ENCODE measurements at places on chromosomes 16 and 17.

GRCh38 chr16:31052114-31052513 is 18.8 kb downstream of the STX4 start:
- DNase-seq, result no peak

DNA sequence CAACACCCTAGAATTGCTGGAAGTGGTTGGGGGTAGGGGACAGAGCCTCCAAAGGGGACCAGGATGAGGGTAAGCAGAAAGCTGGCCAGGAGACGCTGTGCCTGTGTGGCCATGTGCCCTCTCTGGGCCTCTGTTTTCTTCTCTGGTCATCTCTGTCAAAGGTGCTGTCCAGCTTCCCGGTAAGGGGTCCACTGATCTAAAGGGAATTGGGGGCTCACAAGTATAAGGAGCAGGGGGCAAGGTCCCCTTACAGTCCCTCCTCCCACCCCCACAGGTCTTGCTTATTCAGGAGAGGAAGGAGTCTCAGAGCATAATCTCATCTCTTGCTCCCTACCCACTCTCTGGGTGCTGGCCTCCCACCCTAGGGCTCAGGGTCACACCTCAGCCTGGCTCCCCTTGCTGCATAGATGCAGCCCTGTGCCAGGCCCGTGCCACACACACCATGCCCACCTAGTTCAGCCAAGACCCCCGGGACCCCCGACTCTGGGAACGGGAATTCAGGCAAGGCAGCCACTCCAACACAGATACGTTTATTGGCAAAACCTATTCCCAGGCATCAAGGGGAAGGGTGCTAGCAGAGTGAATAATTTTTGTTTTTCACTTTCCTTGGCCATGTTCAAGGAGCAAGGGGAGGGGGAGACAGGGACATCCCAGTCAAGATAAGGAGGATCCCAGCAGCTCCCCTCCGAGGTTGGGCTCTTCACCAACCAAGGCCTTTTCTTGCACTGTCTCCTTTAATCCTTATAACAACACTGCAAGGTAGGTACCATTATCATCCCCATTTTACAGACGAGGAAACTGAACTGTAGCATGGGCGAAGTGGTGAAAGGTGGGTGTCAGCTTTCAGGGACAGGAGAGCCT is 19.8 kb downstream of the SLC4A1 start:
- DNase-seq, result no peak

- DNase-seq, result no peak
These were observed 211.5 kb downstream of the CDH11 start for GRCh38 chr16:64910356-64910755.

- no peak for DNase-seq
These were observed 14.1 kb downstream of the CCL4 start for GRCh38 chr17:36117505-36118382.

GRCh38 chr17:32648450-32648849 is 161.7 kb downstream of the CDK5R1 start:
- no peak for DNase-seq

DNA sequence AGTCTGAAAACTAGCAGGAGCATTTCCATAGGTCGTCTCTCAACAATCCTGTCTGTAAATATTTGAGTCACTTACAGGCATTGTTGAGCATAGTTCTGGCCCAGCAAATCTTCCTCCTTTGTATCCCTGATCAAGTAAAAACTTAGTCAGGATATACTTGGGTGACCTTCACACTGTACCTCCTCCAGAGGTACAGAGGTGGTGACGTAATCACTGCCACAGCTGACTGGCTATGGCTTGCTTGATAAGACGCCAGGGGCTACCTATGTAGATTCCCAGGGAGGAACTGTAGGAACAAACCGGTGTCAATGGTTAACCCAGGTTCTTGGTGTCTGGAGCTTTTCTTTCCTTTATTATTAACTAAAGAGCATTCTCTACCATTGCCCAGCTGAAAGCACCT is at the start of gene KCNJ16:
Gene KCNJ16 (plus strand): TSS at position 270 of the 400 bp plus-strand sequence. CDS start 56,863 bp downstream, outside the sequence.
- DNase-seq, result no peak

Measured in stimulated activated CD8-positive, alpha-beta memory T cell treated with anti-CD3 and anti-CD28 coated beads, Interleukin-7, amount 100 ng/mL, for 1 hour (primary cell).